ENCODE measurements at places on chromosomes 7 and 10.

- no peak for DNase-seq
These were observed 3.6 kb downstream of the EMX2 start for GRCh38 chr10:117546020-117546580.

DNA sequence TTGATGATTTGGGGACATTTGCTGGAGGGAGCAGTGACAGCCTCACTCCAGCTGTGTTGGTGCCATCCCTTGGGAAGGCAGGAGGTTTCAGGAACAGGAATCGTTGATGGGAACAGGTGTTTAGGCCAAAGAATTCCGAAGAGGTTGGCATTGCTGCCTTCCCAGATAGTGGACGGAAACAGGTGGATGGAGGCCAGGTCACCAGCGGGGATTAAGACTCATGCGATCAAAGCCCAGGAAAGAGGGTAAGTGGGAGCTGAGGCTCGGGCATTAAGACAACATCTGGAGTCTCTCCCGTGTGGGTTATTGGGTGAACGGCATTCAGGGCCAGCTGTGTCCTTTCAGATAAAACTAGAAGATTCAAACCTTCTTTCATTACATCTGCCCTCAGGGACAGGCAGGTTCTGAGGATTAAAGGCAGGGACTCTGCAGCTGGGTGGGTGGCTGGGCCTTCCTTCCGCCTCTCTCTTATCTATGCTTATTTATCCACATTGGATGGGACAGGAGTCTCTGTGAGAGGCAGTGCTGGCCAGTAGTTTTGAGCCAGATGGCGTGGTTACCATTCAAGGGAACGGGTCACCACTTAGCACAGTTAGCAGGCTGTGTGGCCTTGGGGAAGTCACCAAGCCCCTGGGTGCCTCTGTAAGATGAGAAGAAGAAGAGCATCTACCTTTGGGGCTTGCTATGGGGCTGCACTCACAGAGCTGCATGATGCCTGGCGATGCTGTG, 67.6 kb downstream of the INSIG1 start:
- no peak for DNase-seq

GRCh38 chr10:68402276-68402675, 4.8 kb downstream of the RUFY2 start:
- no peak for DNase-seq

DNA sequence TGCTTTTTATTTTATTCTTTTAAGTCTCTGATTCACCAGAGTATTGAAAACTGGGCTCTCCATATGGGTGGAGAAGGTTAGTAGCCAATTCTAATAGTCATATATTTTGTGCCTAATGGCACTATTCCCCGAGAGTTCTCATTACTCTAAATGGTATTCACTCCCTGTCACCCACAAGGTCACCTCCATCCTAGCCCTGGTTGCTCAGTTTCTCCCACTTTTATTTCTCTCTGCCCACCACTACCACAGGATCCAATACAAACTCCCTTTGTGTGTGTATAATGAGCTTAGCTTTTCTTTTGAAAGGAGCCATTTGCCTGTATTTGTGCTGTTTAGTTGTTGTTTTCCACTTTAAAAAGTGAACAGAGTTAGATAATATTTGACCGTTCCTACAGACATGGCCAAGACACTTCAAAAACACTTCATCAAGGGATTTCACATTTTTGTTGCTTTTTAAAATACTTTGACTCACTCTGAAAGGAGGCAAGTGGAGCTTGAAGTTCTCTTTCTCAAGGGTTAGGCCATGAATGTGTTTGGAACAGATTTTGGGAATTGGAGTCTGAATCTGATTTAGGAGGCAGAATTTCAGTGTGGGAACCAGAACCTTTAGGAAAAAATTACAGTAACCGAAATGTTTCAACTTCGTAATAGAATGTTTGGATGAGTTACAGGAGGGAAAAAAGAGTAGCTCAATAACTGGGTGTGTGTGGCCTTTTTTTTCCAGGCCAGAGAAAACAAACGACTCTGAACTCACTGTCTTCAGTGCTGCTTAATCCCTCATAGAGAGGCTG, 321.3 kb downstream of the BICC1 start:
- no peak for DNase-seq

DNA sequence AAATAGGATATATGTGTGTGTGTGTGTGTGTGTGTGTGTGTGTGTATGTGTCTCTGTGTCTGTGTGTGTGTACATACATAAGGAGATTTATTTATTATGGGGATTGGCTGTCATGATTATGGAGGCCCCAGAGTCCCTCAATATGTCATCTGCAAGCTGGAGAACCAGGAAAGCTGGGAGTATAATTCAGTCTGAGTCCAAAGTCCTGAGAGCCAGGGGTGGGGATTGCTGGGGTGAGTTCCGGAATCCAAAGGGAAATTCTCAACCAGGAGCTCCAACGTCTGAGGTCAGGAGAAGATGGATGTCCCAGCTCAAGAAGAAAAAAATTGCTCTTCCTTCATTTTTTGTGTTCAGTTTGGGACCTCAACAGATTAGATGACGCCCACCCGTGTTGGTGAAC, 50.7 kb upstream of the PLPP4 start:
- DNase-seq, result no peak

- DNase-seq, result no peak
These were observed 7.5 kb downstream of the GDI2 start for GRCh38 chr10:5805711-5806110.

DNA sequence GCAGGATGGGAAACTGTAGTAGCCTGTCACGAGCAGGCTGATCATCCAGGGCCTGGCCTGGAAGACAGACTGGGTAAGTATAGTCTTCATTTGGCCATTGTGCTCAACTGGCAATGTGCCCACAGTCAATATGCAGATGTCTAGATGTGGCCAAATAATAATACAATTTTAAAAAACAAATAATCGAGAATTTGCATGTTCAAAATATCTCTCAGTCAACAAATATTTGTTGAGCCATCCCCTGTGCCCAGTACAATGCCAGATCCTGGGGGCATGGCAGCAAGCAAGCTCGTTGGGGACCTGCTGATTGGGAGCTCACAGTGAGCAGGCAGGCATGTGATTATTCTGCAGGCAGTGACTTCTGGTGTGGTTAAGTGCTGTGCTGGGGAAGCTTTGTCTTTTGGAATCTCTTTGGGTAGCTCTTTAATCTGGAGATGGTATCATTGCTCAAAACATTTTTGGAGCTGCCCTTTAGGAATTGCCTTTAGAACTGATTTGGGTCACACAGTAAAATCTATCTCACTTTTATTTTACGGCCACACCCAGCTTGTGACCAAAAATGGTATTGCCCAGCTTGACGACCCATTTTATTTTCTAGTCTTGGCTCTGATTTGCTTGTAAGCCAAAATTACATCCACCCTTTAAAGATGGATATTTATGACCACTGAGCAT, 92.2 kb downstream of the PLCE1 start:
- no peak for DNase-seq

DNA sequence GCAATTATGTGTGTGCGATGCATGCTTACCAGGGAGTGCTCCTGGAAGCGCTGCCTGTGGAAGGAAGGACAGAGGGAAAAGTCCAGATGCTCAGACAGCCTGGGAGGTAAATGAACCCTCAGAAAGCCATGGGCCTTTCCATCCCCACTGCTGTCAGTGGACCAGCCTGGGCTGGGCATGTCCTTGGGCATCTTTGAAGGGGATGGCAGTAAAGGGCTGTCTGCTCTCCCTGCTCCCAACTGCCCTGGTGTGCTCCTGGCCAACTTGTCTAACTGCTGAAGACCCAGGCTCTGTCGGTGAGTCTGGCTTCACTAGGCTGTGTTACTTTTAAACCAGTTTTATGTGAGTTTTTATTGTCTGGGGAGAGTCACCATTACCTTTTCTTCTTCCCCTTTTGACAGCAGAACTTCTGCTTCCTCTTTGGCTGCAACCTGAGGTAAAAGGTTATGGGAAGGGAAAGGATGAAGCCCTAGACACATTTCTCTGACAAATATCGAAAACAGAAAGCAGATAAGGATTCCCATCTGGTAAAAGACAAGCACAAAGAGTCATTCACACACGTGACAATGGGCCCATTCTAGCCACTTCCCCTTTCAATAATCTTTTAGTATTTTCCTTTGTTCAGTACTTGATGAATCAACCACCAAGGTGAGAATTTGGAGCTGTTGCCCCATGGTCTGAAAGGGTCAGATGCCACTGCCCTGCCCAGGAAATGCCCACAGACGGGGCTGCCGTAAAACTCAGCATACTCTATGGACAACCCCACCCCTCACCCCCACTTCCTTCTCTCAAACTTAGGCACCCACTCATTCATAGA, 27.6 kb upstream of the PIK3AP1 start:
- no peak for DNase-seq

GRCh38 chr10:104548090-104548489, 93.0 kb upstream of the SORCS3 start:
- DNase-seq, result no peak

DNA sequence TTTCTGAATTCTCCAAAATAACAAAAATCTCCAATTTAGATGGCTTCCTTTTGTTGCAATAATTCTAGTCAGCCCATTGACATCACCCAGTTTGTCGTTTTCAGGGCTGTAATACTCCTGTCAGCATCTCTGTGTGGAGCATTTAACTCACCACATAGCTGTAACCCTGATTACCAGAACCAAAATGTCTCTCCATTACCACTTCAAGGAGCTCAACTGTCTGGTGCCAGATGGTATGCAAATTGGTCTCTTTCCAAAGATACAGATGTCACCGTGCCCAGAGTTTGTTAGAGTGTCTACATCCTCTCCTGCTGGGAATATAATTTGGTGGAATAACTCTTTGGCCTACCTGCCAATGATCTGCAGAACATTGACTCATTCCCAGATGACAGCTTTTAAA, 350.3 kb upstream of the POT1 start:
- no peak for DNase-seq

GRCh38 chr7:109235316-109235715, 665.6 kb downstream of the DNAJB9 start:
- DNase-seq, result no peak

GRCh38 chr10:24901686-24902399, 50.6 kb downstream of the PRTFDC1 start:
- no peak for DNase-seq

DNA sequence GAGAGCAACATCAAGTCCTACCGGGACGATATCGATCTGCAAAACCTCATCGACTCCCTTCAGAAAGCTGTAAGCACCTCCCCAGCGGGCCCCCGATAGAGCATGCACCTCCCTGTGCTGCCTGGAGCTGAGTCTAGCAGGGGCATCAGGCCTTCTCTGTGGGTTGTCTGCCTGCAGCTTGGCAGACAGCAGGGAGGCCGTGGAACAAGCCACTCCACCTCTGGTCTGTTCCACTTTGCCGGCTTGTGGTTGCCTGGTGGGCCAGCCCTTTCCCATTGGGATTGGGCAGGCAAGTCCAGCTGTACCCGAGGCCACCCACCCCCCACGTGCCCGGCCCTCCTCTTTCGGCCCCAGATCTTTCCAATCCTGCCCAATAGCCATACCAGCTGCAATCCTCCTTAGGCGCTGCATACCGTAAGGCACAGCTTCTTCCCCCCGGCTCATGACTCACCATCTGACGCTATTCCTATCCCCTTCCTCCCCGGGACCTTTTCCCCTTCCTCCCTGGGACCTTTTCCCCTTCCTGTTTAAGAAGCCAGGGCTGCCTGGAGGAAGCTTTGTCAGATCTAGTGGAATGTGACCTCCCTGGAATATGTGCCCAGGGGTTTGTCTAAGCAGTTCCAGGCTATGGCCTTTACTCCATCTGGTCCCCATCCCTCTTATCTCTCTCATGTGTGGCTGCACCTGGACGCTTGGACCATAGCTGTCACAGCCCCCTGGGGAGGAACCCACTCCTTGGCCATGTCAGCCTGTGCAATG, 28.1 kb upstream of the SH2D4B start:
- no peak for DNase-seq

DNA sequence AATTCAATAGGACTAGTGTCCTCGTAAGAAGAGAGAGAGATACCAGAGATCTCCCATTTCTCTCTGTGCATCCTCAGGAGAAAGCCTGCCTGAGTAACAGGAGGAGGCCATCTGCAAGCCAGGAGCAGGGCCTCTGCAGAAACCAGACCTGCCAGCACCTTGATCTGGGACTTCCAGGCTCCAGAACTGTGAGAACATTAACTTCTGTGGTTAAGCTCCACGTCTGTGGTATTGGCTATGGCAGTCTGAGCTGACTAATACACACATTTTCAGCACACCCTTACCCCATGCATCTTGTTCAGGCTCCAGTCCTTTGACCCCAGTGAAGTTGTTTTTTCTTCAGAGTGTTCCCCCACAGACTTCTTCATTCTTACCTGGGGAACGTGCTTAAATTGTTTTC, 3.1 kb upstream of the CRTAC1 start:
- DNase-seq, result no peak

GRCh38 chr7:43658718-43659548, 70.4 kb downstream of the COA1 start:
- DNase-seq, result peak; percentile 46

DNA sequence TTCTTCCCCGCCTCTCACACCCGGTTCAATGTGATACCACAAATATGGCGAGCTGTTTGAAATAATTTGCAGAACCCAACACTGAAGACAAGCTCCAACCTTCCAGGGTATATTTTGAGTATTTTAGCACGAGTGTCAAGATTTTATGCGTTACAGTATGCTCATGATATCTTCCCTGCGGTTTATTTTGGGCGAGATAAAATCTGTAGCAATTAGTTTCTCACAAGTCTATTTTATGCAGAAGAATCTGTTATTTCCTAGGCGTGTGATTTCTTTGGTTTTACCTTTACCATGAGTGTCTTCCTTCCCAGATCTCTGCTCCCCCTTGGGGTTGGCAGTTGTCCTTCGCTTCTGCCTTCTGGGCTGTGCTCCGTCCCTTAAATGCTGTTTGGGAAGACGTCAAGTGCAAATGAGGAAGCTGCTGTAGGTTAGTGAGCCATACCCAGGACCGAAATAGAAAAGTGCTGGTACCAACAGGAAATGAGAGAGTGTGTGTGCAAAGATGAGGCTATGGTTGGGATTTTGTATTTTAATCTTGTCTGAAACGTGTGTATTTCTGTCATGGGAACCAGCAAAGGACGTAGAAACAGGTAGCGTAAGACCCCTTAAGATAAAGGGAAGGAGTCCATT, 299.8 kb downstream of the KLF6 start:
- DNase-seq, result no peak

- no peak for DNase-seq
These were observed 264.3 kb downstream of the RPS24 start for GRCh38 chr10:78297997-78298396.

DNA sequence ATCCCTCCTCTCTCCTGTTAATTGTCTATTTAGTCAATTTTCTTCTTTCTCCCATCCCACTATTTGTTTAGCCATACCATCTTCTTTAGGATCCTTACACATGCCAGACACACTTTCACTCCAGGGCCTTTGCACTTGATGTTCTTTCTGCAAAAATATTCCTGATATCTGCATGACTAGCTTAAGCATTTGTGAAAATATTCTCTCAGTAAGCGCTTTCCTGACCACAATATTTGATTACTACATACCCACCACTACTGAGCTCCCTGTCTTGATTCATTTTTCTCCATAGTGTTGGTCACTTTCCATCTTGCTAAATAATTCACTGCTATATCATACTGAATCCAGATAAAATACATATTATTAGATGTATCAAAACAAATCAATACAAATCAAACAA, 75.1 kb downstream of the SEMA3D start:
- no peak for DNase-seq

GRCh38 chr7:117665368-117665767, 185.5 kb downstream of the CFTR start:
- no peak for DNase-seq
